Heart right ventricle (tissue), 16 donors: ENCODE measurements at places on chromosomes 7 and 10. TPM values are rescaled to one million over a fixed set of nuclear protein-coding genes. Genes with fewer than 3 reads are reported as not detected.

GRCh38 chr10:35058134-35058533, 32.0 kb downstream of the CUL2 start:
- DNase-seq: no peak

GRCh38 chr7:46774515-46774914, 807.4 kb downstream of the TNS3 start:
- no peak for DNase-seq

DNA sequence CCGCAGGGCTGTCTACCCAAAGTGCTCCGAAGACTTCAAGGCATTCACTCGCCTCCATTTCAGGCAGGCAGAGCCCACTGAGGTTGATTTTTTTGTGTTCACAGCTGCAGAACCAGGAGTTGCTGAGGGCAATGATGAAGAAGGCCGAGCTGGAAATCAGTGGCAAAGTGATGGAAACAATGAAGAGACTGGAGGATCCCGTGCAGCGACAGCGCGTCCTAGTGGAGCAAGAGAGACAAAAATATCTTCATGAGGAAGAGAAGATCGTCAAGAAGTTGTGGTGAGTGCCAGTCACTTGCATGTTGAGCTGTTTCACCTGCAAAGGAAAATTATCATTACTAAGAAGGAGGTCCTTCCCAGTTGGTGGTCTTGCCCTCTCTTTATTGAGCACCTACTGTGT, 210.5 kb downstream of the ARHGAP21 start:
- no peak for DNase-seq

GRCh38 chr10:21334891-21335696, 190.4 kb downstream of the SKIDA1 start:
- DNase-seq: peak; percentile 50

The SMO gene
- 5.3 TPM for total RNA-seq

The LZTS2 gene
- total RNA-seq: 36.1 TPM
